ENCODE measurements at places on chromosomes 3 and 15. TPM values are rescaled to one million over a fixed set of nuclear protein-coding genes. Genes with fewer than 3 reads are reported as not detected.

Gene RASL12
- polyA plus RNA-seq = 0.45 TPM

Gene CPN2
- polyA plus RNA-seq = not detected

- DNase-seq = peak; percentile 2
Observed at GRCh38 chr3:60839246-60839645, 412.0 kb downstream of the FHIT start.

DNA sequence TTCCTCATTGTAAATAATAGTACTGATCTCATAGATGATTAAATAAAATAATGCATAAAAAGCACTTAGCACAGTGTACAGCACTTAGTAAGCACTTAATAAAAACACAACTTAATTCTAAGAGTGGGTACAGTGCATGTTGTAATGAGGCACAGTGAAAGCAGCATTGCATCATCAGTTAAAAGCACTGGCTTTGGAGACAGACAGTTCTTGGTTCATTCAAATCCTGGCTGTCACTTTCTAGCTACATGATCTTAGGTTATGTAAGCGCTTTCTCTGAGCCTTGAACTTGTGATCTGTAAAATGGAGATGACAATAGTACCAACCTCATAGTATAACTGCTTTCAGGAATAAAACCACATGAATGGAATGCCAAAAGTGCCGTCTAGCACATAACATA is 151.5 kb downstream of the DPH6 start:
- DNase-seq = no peak

DNA sequence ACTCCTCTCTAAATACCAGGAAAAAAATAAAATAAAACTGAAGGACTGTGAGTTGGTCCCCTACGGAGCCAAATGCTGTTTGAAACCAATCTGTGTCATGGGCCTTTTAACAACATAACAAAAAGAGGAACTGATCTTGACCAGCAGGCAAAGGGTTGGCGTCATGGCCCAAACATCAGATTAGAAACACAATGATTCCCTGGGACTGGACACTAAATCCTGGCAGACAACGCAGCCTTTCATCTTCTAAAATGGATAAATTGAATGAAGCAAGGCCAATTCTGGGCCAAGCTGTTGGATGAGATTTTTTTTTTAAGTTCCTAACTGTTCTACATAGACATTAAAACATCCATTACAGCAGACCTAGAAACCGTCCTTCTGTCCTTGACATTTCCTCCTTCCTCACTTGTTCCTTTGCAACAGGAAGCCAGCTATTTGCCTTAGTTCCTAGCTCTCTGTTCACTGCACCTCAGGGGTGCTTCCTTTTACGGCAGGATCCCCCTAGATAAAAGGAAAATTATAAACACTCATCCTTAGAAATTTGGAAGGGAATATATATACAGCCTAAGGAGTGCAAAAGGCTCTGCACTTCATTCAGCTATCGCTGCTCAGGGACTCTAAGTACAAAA is 21.6 kb upstream of the TAFA4 start:
- no peak for DNase-seq

DNA sequence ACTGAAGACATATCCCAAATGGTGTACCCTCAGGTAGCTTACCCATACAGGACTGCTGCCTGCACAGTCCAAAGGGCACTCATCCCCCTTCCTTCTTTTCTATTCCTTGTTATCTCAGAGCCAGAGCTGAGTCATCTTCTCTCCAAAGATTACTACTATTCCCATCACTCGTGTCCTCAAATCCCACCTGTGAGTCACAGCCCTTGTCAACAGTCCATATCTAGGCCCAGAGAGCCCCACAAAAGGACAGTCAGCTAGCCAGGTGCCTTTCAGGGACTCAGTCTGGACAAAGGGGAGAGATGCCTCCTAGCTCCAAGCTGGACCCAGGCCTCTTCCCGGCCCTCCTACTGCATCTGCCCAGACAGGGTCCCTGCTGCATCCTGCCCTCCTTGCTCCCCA is 11.0 kb downstream of the PARP16 start:
- DNase-seq = peak; percentile 67

GRCh38 chr3:184332370-184333090 is 4.9 kb upstream of the FAM131A start:
- DNase-seq = no peak

- DNase-seq = no peak
Observed at GRCh38 chr3:177904621-177905020, 631.6 kb upstream of the KCNMB2 start.

DNA sequence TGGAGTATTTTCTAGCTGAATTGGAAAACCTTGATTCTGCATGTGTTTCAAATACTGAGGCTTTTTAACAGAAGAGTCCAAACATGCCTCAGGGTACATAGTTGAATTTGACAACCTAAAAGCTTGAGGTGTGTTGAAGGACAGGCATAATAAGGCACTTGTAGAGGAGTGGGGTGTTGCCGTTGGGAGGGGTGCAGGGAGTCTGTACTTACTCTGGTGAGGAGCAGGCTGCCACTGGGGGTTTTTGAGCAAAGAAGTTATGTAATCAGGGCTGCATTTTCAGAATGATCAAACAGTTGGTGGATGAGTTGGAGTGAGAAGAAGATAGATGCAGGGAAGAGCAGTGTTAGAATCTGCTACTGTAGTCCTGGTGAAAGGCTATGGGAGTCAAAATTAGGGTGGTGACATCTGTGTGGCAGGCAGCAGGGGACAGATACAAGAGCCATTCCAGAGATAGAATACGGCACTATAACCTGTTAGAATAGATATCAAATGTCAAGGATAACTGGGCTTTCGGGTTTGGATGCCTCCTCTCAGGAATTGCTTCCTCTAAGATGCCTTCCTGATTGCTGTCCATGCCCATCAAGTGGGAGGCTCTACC is 161.6 kb downstream of the GHSR start:
- DNase-seq = no peak

DNA sequence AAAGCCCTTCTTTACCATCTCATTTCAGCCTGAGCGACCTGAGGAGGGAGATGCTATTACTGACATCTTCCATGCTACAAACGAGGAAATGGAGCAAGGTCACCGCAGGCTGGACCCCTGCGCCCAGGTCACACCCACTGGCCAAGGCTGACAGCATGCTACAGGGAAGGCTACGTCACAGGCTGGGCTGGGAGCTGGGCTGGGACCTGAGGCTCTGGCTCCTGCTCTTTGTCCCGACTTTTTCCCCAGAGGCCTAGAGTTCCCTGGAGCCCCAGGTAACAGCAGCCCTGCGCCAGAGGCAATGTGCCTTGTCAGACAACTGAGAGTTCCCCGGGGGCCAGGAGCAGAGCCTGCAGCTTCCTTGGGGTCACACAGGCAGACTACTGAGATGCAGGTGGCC is 87.2 kb downstream of the IQSEC1 start:
- peak; percentile 37 for DNase-seq
